Transverse colon (tissue), 4 donors: ENCODE measurements at places on chromosomes 5 and 9.

DNA sequence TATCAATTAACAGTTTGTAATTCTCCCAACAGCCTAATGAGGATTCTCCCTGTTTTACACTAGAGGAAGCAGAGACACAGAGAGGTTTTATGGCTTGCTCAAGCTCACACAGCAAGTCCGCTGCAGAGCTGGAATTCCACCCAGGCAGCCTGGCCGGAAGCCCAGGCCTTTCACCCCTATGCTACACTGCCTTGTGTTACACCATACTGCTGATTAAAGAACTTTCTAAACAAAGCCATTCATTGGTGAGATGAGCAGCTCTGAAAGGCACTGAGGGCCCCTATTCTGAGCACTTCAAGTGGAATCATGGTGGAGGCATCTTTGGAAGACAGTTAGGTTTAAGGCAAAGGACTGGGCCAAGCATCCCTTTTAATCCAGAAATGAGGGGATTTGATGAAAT lies 14.7 kb upstream of the LARP1 start:
- DNase-seq: peak; percentile 32

DNA sequence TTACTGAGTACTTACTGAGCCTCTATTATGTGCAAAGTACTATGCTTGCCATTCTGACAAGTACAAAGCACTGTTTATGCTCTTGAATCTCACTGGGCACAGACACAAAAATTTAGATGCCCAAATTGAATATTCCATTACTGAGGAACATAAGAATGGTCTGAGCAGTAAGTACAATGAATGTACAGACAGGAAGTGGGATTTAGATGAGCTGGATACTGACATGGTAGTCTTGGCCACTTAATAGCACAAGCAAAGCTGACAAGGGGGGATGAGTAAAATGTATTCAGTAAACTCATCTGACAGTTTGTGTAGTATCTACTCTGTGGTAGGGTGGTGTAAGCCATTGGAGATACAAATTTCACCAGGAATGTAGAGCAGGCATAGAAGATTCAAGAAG lies 132.4 kb downstream of the EFNA5 start:
- no peak for DNase-seq

DNA sequence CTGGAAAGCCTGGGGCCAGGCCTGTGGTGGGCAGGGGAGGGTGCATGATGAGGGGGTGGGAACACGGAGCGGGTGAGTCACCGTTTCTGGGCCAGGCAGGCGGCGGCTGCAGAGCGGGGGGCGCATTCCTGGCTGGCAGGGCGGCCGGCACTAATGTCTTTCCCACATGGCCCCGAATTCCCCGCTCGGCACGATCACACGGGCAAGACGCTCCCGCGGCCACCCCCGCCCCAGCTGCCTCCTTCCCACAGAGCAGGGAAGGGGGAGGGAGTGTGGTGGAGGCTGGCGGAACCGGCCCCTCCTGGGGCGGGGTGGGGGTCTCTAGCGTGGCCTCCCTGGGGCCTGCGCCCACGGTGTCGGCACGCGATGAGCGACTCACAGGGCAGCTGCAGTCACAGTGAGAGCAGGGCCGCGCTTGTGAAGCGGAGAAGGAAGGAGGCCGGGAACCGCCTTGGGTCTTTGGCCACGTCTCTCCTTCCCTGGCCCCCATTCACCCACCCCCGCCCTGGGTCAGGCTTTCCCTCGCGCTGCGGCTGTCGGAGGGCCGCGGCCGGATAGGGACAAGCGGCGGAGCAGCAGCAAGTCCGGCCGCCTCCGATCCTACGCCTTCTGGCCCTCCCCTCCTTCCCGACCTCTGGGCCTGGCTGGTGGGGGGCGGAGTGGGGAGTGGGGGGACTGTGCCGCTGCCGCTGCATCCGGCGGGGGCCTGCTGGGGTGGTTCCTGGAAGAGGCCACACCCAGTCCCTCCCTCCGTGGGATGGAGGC lies 48.9 kb downstream of the CXXC5 start:
- DNase-seq: peak; percentile 59

- DNase-seq: no peak
Measured at GRCh38 chr9:114429488-114429887, 41.7 kb upstream of the AKNA start.

GRCh38 chr5:634191-634590 lies 22.1 kb downstream of the CEP72 start:
- DNase-seq: no peak

DNA sequence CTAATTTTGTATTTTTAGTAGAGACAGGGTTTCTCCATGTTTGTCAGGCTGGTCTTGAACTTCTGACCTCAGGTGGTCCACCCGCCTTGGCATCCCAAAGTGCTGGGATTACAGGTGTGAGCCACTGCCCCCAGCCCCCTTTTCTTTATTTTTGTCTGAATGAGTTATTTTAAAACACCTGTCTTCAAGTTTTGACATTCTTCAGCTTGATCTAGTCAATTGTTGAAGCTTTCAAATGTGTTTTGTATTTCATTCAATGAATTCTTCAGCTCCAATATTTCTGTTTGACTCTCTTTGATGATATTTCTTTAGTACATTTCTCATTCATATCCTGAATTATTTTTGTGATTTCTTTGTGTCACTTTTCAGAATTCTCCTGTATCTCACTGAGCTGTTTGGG lies 486.2 kb downstream of the DMAC1 start:
- DNase-seq: no peak

DNA sequence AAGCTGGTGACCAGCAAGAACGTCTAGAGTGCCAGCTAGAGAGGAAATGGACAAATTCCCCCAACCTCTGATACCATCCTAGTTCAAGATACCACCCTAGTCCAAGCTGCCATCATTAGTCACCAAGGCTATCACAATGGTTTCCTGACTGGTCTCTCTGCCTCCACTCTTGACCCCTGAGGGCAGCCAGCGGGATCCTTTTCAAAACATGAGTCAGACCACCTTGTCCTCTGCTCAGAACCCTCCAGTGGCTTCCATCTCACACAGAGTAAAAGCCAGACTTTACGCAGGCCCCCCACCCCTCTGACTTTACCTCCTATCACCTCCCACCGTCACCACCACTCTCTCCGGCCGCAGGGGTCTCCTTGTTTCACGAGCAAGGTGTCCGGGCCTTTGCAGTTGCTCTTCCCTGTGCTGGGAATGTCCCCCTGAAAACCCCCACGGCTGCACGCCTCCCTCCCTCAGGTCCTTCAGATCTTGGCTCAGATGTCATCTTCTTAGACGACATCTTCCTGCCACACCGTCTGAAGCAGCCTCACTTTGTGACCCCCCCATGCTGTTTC lies 42.2 kb upstream of the FBXW11 start:
- no peak for DNase-seq

- DNase-seq: no peak
Measured at GRCh38 chr5:136012041-136012804, 16.6 kb upstream of the TGFBI start.

DNA sequence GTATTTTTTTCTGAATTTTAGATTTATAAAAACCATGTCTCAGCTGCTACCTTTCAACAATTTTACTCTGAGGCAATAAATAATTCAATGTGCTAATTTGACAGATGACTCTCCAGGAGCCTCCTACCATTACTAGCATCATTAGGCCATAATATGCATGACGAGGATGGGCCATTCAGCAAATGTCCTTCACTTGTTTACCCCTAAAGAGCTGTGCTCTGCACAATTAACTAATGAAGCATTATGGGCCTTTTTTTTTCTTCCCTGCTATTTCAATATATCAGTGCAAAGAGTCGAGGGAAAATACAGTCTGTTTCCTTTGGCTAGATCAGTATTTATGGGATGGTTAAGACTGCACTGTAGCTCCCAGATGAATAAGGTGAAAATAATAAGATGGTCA lies 627.2 kb downstream of the ISL1 start:
- no peak for DNase-seq

DNA sequence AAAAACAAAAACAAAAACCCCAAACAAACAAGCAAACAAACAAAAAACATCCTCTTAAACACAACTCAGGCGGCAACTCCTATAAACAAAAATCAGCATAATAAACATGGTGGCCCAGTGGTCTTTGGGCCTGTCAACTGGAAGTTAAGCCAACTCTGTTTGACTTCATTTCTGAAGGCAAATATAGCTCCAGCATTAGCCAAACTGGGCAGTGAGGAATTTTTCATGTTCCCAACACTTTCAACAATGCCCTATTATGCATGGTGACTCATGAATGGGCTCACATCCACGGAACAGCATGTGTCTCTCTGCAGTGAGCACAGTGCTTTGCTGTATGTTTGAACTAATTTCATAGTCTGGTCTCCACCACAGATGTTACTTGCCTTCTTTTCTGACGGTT lies 143.9 kb upstream of the STC2 start:
- DNase-seq: peak; percentile 26

GRCh38 chr9:135772702-135773493 lies 70.9 kb downstream of the KCNT1 start:
- no peak for DNase-seq

GRCh38 chr5:76483433-76483832 lies 80.3 kb downstream of the IQGAP2 start:
- DNase-seq: no peak

- DNase-seq: no peak
Measured at GRCh38 chr9:101229606-101230005, 155.2 kb downstream of the BAAT start.

- no peak for DNase-seq
Measured at GRCh38 chr5:50722223-50722622, 55.8 kb downstream of the PARP8 start.

- DNase-seq: no peak
Measured at GRCh38 chr5:65073250-65073661, 304.5 kb downstream of the CWC27 start.

GRCh38 chr9:126531035-126531571 lies 82.6 kb upstream of the LMX1B start:
- no peak for DNase-seq

GRCh38 chr9:37988041-37988440 lies 81.0 kb downstream of the SHB start:
- no peak for DNase-seq

DNA sequence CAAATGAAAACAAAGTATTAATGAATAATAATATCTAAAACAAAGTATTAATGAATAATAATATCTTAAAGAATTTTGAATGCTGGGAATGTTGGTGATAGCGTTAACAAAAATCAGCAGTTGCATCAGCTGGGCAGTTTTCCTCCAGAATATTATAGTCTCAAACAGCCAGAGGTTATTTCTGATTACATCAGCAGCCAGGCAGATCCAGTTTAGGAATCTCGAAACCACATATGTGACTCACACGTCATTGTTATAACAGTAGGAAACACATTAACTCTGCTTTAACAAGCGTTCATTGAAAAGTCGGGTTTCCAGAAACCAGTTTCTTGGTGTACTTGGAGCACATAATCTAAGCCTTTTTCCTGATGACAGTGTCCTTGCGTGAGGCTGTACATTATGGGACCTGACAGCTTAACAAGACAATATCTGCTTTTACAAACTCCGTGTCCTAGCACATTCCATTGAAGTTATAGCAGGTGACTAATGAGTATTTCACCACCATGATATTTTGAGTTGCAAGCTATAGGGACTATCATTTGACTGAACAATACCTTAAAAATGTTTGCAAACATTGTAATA lies 559.5 kb upstream of the KLF4 start:
- DNase-seq: no peak

GRCh38 chr5:139312075-139312474 lies 18.5 kb downstream of the MATR3 start:
- DNase-seq: no peak

DNA sequence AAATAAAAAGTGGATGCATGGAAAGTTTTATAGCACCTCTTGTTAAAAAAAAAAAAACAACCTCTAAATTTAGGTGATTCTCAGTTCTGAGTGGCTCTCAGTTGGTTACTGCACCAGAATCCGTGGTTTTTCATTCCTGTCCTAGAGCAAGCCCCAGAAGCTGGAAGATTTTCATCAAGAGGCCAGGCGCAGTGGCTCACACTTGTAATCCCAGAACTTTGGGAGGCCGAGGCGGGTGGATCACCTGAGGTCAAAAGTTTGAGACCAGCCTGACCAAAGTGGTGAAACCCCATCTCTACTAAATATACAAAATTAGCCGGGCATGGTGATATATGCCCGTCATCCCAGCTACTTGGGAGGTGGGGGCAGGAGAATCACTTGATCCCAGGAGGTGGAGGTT lies 27.2 kb upstream of the SLC9A3 start:
- peak; percentile 4 for DNase-seq

DNA sequence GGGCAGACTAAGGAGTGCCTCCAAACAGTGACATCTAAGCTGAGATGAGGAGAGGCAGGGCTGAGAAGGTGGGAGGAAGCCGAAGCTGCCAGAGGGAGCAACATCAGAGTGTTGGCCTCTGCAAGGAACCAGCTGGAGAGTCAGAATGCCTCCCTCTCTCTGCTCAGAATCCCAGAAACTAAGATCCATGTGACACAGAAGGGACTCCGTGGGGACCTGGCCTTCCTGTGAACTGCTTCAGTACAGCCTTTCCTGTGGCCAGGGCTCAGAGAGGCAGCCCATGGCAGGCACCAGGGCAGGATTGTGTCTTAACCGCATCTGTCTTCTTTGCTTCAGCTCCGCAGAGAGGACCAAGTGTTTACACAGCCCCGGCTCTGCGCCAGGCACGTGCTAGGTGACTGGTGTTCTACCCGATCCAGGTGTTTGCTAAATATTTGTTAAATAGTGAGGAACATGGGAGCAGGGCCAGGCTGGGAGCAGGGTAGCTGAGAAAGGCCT lies 33.5 kb downstream of the KCNMB1 start:
- no peak for DNase-seq

DNA sequence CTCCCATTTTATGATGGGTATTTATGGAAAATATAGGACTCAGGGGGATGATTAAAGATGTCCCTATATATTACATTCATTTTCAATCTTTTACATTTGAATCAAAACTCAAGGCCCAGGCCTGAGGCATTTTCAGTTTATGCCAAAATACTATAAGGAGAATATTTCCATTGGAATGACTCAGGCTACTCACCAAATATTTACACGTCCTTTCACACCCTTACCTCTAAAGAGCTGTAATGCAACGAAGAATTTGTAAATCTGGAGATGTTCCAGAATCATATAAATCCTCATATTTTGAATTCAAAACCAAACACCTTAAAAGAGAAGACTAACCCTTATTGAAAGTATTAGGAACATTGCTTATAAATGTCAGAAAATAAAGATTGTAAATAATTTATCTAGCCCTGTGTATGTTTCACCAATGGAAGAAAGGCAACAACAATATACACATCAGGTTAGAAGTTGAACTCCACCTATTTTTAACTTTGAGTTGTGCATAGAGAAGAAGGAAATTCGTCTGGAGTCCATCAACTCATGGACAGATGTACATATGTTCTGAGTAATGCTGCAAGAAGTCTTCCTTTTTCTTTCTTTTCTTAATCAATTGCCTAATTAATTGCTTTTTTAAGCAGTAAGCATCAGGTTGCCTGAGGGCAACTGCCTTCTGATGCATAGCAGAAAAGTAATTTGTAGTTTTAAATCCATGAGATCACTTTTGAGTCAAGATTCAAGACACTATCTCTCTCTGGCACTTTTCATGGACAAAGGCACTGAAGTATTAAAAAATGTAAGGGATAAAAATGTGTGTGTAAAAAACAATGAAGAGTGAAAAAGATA lies 579.3 kb upstream of the RGMB start:
- no peak for DNase-seq
